Activated T-helper 1 cell treated with anti-CD3 and anti-CD28 coated beads, Interleukin-2, amount 50 U/mL, for 16 hours (primary cell): ENCODE measurements at places on chromosomes 2 and 18.

GRCh38 chr2:11491348-11491933 is 25.5 kb upstream of the E2F6 start:
- no peak for DNase-seq

- DNase-seq = no peak
Measured at GRCh38 chr2:170155022-170155722, 22.8 kb upstream of the MYO3B start.

DNA sequence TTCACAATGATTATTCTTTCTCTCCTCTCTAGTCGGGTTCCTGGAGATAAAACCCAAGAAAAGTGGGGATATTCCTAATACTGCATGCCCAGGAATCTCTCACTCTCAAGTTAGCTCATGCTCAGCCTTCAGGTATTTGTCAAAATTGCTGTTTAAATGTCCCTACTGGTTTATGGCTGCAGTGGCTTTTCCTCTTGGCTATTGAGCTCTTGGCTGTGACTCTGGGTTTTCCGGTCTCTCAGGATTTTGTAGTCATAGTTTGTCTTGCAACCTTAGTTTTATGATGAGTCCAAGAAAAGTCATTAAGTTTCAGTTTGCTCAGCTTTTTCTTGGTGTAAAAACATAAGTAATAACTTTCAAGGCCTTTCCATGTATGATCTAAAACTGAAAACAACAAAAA is 820.7 kb upstream of the HS6ST1 start:
- no peak for DNase-seq

DNA sequence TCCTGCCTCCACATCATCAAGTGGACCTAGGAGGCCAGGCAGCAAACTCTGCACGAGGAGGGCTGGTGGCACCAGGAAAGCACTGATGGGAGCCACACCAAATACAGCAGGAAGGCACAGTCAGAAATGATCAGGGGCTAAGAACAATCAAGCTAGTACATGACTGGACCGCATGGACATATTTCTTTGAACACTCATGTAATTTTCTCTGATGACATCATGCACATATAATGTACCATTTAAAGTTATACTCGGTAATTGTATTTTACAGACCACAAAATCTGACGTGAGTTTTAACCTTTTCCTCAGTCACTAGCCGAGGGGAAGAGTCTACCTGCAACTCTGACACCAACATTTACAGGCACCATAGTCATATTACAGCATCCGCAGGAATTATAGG is 76.7 kb downstream of the XDH start:
- no peak for DNase-seq

DNA sequence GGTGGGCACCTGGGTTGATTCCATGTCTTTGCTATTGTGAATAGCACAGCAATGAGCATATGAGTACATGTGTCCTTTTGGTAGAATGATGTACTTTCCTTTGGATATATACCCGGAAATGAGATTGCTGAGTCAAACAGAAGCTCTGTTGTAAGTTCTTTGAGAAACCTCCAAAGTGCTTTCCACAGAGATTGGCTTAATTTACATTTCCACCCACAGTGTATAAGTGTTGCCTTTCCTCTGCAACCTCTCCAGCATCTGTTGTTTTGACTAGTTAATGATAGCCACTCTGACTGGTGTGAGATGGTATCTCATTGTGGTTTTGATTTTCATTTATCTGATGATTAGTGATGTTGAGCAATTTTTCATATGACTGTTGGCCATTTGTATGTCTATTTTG is 194.8 kb downstream of the ZNF804A start:
- DNase-seq = no peak

DNA sequence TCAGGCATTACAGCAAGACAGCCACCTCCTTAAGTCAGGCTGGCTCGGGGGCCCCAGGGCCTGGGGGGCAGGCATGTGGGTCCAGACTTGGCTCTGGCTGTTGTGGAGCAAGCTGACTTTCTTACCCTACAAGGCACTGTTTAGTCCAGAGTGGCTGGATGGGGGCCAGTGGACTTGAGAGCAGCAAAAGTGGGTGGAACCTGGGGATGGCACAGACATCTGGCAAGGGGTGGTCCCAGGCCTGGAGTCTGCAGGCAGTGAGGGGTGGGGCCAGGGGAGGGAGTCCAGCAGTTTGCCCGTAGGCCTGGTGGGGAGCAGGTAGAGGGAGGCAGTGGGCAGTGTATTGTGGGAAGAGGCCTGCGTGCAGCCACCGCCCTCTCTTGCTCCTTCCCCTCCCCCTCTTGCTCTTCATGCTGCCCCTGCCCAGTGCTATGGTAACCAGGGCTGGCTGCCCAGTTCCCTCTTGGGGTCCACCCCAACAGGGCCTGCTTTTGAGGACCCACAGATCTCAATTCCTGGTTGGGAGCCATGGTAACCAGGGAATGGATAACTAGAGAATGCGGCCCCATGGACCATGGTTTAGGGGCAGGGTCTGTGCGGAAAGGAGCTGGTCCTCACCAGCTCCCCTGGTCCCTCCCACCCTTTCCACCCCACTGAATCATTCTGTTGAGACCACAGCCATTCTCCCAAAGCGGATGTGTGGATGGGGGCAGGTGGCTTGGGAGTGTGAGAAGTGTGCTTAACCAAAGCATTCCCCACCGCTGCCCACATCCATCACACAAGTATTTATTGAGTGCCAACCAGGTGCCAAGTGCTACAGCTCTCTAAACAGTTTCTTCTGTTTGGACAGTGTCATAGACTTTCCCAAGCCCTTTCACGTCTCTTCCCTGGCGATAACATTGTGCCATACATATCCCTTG is 19.3 kb downstream of the SPEG start:
- DNase-seq = no peak

GRCh38 chr2:71926876-71927756 is 220.5 kb downstream of the CYP26B1 start:
- DNase-seq = no peak

- no peak for DNase-seq
Measured at GRCh38 chr2:168992591-168993349, 38.4 kb downstream of the ABCB11 start.

DNA sequence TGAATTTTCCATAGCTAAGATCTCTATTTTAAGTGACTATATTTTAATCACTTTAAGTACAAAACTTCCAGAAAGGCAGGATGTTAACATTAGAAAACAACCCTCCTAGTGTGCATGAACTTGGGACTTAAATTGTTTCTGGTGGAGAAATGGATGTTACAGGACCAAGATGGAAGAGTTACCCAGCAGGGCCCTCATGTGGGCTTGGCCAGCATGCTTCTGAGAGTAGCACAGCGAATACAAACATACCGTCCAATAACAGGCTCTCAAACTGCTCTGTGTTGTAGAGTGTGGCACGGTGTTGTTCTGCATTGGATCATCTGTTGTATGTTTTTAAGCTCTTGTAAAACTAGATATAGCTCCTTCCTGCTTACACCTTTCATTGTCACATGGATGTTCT is 346.1 kb upstream of the SMIM21 start:
- no peak for DNase-seq

DNA sequence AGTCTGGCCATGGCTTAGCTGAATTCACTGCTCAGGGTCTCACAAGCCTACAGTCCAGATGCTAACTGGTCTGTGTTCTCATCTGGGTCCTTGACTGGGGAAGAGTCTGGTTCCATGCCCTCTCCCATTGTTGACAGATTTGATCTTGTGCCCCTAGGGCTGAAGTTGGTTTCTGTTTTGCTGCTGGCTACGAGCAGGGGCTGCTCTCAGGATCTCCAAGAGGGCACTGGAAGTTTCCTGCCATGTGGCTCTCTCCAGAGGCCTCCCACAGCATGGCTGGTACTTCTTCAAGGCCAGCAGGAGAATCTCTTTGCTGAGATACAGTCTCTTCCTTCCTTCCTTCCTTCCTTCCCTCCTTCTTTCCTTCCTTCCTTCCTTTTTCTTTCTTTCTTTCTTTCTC is 78.1 kb downstream of the SPP2 start:
- DNase-seq = no peak

- DNase-seq = no peak
Measured at GRCh38 chr2:5691221-5691984, 781 bp upstream of the SOX11 start.

DNA sequence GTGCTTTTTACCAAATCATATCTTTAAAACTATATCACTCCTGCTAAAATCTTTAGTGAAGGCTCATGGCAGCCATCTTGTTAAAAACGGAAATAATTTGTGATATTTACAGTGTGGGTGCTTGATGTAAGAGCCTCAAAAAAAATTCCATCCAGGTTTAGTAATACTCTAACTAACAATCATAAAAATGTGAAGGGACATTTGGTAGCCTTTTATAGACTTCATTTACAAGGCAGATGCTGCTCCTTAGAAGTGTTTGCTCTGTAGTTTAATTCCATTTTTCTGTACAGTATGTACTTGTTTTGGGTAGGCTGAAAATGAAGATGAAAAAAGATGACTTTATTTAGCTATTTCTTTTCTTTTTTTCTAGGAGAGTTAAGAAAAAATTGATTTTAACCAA is 525.0 kb downstream of the ZEB2 start:
- no peak for DNase-seq

- DNase-seq = peak; percentile 16
Measured at GRCh38 chr2:158024288-158024898, 77.3 kb upstream of the UPP2 start.

- no peak for DNase-seq
Measured at GRCh38 chr2:10352972-10353371, 50.3 kb downstream of the HPCAL1 start.

DNA sequence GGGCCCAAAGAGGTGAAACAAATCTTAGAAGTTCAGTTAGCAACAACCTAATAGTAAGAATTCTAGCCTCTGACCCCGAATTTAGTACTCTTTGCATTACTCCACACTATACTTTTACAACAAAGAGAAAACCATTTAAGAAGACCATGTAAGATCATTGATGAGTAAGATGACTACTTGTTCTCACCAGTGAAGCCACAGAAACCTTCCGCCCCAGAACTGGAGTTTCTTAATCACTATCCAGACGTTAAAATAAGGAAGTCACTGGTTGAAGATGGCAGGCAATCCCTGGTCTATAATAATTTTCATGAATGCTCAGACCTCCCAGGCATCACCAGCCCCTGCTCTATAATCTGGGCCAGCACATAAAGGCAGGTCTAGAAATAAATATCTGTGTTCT is 95.0 kb downstream of the TMEM163 start:
- no peak for DNase-seq

DNA sequence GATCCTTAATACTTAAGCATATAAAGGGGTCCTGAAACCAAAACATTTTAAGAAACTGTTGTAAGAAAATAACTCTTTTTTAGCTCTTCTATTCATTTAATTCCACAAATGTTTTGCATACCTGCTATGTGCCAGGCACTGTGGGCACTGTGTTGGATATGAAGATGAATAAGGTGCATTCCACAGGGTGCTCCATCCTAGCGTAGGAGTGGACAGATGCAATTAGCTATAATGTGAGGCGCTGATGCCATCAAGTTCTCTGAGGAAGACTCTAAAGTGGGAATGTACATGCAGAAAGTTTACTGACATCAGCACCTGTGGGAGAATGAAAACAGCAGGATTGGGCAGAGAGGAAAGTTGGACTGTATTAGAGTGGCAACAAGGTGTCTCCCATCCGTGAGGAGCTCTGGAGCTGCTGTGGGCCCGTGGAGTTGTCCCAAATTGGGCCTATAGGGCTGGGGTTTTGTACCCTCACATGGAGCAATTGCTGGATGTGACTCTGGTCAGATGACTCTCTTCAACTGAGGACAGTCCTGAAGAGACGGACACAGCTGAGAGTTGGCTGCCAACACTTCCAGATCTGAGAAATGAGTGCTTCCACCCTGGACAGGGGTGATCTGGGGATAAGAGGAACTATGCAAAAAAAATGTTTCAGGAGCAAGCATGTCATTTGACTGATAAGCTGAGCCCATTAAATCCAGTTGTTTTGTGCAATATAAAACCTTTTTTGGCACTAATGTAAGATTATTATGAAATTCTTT is 22.3 kb downstream of the CD8A start:
- no peak for DNase-seq

GRCh38 chr2:95296880-95297487 is at the start of gene KCNIP3:
Gene KCNIP3, plus strand, starts transcription at chr2:95297347. Its CDS starts 92 bp downstream, at chr2:95297439.
- no peak for DNase-seq

DNA sequence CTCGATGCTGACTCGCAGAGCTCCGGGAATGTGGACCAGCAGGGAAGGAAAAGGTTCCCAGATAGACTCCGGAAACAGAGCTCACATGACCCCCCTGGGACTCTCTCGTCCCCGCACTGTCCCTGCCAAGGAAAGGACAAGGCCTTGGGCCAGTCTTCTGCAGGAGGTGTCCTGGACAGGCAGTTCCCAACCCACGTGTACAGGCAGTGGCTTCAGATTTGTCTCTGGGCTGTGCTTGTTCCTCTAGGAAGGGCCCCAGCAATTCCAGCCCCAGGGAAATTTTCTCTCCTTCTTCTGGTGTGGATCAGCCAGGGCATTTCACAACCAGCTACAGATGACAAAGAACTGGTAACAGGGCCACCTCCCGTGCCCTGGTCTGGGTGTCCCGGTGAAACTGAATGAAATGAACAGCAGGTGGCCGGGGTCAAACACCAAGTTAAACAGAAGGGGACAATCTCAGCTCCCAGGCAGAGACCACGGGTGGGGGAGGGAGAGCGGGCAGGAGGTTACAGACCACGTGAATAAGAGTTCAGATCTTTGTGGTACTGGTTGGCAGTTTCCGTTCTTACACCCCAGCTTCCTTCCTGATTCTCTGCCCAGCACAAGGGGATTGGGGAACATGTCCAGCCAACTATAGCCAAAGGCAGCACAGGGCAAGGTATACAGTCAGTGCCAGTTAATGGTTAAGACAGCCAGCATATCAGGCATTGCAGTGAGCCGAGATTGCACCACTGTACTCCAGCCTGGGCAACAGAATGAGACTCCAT is 52.2 kb upstream of the CAB39 start:
- no peak for DNase-seq

GRCh38 chr2:145615626-145616025 is 1095.7 kb upstream of the ZEB2 start:
- no peak for DNase-seq

- no peak for DNase-seq
Measured at GRCh38 chr2:191907545-191907944, 60.7 kb upstream of the CAVIN2 start.

DNA sequence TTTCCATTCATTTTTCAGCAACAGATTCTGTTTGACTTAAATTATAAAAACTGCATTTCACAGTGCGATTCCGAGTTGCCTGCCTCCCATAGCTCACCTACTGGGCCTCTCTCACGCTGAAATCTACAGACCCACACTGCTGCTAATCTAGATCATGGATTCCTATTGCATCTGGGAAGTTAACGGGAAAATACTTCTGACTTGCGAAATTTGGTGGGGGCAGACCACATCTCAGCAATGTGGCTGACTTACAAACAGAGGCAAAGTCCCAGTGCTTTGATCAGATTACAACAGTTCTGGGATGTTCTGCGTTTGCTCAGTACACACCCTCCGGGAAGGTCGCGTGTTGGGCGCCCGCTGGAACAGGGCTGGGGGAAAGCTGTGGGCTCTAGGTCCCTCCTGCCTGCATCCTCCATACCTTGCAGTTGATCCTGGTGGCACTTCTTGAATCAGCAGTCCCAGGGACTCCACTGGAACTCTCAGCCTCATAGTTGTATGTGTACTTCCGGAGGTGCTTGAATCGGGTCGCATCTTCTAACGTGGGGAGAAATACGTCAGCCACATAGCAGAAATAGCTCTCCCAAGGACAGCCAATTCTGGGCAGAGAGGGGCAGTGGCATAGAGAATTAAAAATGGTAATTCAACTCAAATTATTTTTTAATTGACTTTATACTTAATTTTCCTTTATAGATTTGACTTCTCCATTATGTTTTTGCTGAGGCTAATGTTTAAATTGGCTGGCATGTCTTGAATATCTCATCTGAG is 1.7 kb downstream of the APOB start:
- DNase-seq = no peak
